ENCODE measurements at places on chromosomes 1 and 21. TPM values are rescaled to one million over a fixed set of nuclear protein-coding genes. Genes with fewer than 3 reads are reported as not detected.

Gene RNU1-1
- 1,197 TPM for total RNA-seq

GRCh38 chr1:162627662-162628296, 4.5 kb upstream of the DDR2 start:
- H3K27ac ChIP-seq, result no peak overlapping the region
- DNase-seq, result no peak
- no peak overlapping the region for H3K4me3 ChIP-seq
- H3K4me1 ChIP-seq, result peaks cover 14% of the 10 kb centered on the region
- H3K36me3 ChIP-seq, result no peaks in the 10 kb centered on the region

Gene PLEKHN1
- total RNA-seq, result 3.0 TPM

- no peak overlapping the region for H3K27ac ChIP-seq
- H3K27me3 ChIP-seq, result no peaks in the 10 kb centered on the region
- H3K36me3 ChIP-seq, result no peaks in the 10 kb centered on the region
- no peaks in the 10 kb centered on the region for H3K4me1 ChIP-seq
- no peak for DNase-seq
These were observed 129.9 kb downstream of the SLC30A10 start for GRCh38 chr1:219798283-219799030.

Gene SLC9C2
- total RNA-seq, result not detected

- peaks cover under 1% of the 10 kb centered on the region for H3K27me3 ChIP-seq
- no peak for DNase-seq
- H3K27ac ChIP-seq, result no peak overlapping the region
- no peak overlapping the region for H3K4me3 ChIP-seq
These were observed 54.0 kb downstream of the KIAA0040 start for GRCh38 chr1:175138579-175138978.

- no peak overlapping the region for H3K27ac ChIP-seq
- DNase-seq, result no peak
- peaks cover 2% of the 10 kb centered on the region for H3K27me3 ChIP-seq
These were observed 6.3 kb upstream of the TTC39A start for GRCh38 chr1:51336711-51337110.

DNA sequence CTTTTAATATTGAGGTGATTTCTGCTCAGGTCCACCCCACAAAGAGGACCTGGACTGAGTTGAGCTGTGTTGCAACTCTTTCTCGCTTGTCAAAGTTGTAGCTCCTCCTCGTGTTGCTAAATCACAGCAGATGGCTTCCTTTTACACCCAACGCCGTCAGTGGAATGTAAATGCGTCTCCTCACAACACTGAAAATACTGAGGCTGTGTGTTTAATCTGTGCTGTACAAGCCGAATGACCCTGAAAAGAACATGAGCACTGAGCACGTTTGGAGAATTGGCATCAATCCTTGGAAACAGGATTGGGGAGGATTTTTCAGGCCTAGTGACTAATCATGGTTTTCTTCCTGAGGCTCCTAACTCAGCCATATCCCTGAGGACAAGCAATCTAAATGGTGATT, 196.0 kb downstream of the CRB1 start:
- H3K4me1 ChIP-seq, result peaks cover 31% of the 10 kb centered on the region
- H3K27ac ChIP-seq, result no peak overlapping the region
- H3K27me3 ChIP-seq, result no peaks in the 10 kb centered on the region
- H3K36me3 ChIP-seq, result no peaks in the 10 kb centered on the region
- no peak for DNase-seq

Gene RBM11
- 2.9 TPM for total RNA-seq

GRCh38 chr1:100869996-100870395, 24.6 kb downstream of the EXTL2 start:
- H3K4me1 ChIP-seq, result peaks cover 7% of the 10 kb centered on the region
- H3K36me3 ChIP-seq, result 0 out of 2 replicates have a peak, but pooled peaks cover 3% of the 10 kb centered on the region
- DNase-seq, result no peak
- H3K27ac ChIP-seq, result no peak overlapping the region

DNA sequence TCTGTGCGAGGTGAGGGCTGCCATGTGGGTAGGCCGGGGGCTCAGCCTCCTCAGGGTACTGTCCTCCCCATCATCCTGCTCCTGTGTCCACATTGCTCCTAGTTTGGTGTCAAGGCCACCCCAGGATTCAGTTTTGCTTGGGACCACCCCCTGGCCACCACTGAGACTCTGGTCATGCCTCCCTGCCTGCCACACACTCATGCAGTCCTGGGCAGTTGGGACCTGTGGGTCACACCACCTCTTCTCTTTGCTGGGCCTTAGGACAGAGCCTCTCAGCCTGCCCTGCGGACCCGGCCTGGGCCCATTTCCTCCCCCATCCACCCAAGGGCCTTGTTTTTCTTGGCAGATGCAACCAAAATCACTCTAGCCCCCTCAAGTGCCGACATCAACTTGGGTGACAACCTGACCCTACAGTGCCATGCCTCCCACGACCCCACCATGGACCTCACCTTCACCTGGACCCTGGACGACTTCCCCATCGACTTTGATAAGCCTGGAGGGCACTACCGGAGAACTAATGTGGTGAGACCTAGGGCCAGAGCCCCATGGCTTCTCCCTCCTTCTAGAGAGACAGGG, 19.4 kb downstream of the TMEM81 start:
- peaks cover 9% of the 10 kb centered on the region for H3K4me1 ChIP-seq
- H3K27me3 ChIP-seq, result no peaks in the 10 kb centered on the region
- no peaks in the 10 kb centered on the region for H3K36me3 ChIP-seq
- H3K4me3 ChIP-seq, result no peak overlapping the region
- H3K27ac ChIP-seq, result no peak overlapping the region

Gene KRTAP12-2
- total RNA-seq, result 0.25 TPM

Gene DNALI1
- total RNA-seq, result 10.5 TPM

Gene LAMTOR2
- 62.4 TPM for total RNA-seq

DNA sequence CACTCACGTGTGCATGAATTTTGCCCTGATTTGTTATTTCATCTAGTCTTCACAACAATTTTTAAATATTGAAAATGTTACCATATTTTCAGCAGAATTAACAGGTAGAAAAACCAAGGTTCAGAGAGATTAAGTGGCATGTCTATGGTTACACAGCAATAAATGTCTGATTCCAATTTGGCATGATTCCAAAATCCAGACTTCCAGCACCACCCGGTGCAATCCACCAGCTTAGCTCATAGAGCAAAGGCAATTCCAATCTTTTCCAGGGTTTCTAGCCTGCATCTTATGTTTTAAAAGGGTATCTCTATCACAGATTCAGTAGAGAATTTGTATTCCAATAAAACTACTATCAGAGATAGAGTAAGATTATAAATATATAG, 161.8 kb downstream of the TPR start:
- peaks cover 7% of the 10 kb centered on the region for H3K4me1 ChIP-seq
- no peak overlapping the region for H3K4me3 ChIP-seq

- H3K4me1 ChIP-seq, result no peaks in the 10 kb centered on the region
- no peaks in the 10 kb centered on the region for H3K27me3 ChIP-seq
- H3K27ac ChIP-seq, result no peak overlapping the region
- no peak for DNase-seq
These were observed 481.2 kb upstream of the NR5A2 start for GRCh38 chr1:199546323-199546722.

GRCh38 chr1:154403261-154403943, 1.7 kb upstream of the IL6R start:
- H3K27ac ChIP-seq, result no peak overlapping the region
- no peak for DNase-seq
- no peak overlapping the region for H3K4me3 ChIP-seq
- H3K36me3 ChIP-seq, result no peaks in the 10 kb centered on the region
- peaks cover 21% of the 10 kb centered on the region for H3K4me1 ChIP-seq

Gene PYCR2
- 86.0 TPM for total RNA-seq

DNA sequence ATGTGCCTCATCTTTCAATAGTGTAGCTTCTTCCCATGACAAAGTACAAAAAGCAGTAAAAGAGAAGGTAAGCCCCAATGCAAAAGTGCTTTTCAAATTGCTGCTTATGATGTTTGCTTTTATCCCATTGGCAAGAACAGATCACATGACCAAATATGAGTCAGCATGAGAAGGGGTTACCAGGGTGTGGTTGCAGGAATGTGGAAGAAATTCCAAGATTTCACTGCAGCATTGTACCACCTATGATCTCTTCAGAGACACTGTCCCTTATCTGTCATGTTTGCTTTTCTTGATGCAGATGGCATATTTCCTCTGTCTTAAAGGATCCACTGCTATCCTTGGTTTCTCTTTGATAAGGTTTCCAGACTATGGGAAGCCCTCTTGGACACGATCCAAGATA, 1006.9 kb upstream of the PRMT6 start:
- H3K4me1 ChIP-seq, result no peaks in the 10 kb centered on the region
- H3K36me3 ChIP-seq, result no peaks in the 10 kb centered on the region
- H3K27me3 ChIP-seq, result no peaks in the 10 kb centered on the region
- no peak overlapping the region for H3K27ac ChIP-seq
- H3K4me3 ChIP-seq, result no peak overlapping the region

DNA sequence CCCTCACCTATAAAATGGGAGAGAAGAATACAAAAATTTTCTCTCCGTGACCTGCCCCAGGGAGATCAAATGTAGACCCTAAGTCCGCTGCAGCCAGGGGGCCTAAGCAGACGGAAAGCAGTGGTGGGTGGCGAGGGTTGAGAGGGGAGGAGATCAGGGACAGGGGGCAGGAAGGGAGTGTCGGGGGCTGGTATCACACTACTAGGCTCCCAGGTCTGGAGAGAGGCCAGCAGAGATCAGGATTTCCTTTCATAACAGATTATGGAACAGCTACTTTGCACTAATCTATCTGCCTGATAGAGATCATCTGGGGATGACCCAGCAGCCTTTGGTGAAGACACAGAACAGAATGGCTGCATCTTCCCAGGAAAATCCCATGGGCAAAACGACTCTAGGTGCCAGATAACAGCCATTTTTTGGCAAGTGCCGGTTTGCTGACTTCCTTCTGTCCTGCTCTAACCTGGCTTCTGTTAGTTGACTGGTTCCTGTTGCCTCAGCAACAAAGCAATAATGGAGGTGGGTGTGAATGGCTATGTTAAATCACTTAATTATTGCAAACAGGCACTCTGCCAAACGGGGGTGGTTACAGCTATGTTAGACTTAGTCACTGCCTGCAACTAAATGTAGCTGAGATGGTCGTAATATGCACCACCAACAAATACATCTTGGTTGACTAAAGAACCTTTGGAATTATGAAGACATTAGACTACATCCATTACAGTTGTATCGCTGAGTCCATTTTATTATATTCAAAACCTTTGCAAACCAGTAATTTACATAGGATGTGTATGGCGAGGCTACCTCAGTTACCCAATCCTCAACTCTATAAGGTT, 30.0 kb upstream of the EPS8L3 start:
- no peak overlapping the region for H3K27ac ChIP-seq
- no peak overlapping the region for H3K4me3 ChIP-seq
- no peak for DNase-seq
- peaks cover 4% of the 10 kb centered on the region for H3K27me3 ChIP-seq
- peaks cover 34% of the 10 kb centered on the region for H3K4me1 ChIP-seq
- H3K36me3 ChIP-seq, result no peaks in the 10 kb centered on the region

- no peak overlapping the region for H3K27ac ChIP-seq
- H3K4me1 ChIP-seq, result peaks cover 5% of the 10 kb centered on the region
These were observed 117.6 kb downstream of the AK5 start for GRCh38 chr1:77399250-77400086.

- H3K36me3 ChIP-seq, result peaks cover 16% of the 10 kb centered on the region
- no peaks in the 10 kb centered on the region for H3K27me3 ChIP-seq
- no peak for DNase-seq
- H3K4me3 ChIP-seq, result no peak overlapping the region
- no peak overlapping the region for H3K27ac ChIP-seq
These were observed 152.3 kb downstream of the SNX7 start for GRCh38 chr1:98813738-98814309.

GRCh38 chr1:2845869-2846268, 44.4 kb upstream of the TTC34 start:
- no peak overlapping the region for H3K4me3 ChIP-seq
- peaks cover 8% of the 10 kb centered on the region for H3K27me3 ChIP-seq
- no peaks in the 10 kb centered on the region for H3K4me1 ChIP-seq
- no peak overlapping the region for H3K27ac ChIP-seq

DNA sequence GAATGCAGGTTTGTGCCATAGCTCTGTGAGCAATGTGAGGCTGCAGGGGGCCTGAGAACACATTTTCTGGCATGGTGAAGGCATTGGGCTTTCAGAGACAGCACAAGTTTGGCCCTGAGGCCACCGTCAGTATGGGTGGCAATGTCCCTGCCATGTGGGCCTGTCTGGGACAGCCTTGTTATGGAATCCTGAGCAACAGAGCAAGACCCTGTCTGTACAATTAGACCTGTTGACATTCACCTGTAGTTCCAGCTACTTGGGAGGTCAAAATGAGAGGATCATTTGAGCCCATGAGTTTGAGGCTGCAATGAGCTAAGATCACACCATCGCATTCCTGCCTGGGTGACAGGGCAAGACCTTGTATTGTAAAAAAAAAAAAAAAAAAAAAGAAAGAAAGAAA, 35.6 kb downstream of the PRDM15 start:
- no peak for DNase-seq
- H3K4me3 ChIP-seq, result no peak overlapping the region

DNA sequence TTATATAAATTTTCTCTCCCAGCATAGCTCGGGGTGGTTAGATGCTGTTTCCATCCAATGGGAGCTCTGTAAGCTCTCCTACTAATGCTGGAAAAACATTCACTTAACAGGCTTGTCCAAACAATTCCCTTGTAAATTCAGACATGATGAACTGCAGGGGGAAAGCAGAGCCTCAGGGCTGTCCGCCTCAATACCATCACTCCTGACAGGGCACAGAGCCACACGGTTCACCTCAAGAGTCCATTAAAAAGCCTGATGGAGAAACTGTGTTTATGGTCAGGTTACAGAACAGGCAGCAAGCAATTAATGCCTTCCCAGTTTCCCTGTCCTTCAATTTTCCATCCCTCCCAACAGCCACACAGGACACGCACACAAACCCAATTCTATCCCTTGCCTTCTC, 171.0 kb downstream of the BRINP2 start:
- DNase-seq, result no peak
- H3K27me3 ChIP-seq, result no peaks in the 10 kb centered on the region
- no peaks in the 10 kb centered on the region for H3K36me3 ChIP-seq
- no peak overlapping the region for H3K4me3 ChIP-seq

- H3K4me1 ChIP-seq, result peaks cover 9% of the 10 kb centered on the region
- H3K27me3 ChIP-seq, result no peaks in the 10 kb centered on the region
- H3K27ac ChIP-seq, result no peak overlapping the region
- H3K36me3 ChIP-seq, result no peaks in the 10 kb centered on the region
- peak; percentile 91 for DNase-seq
- no peak overlapping the region for H3K4me3 ChIP-seq
These were observed 21.4 kb downstream of the SLC2A7 start for GRCh38 chr1:9004700-9005394.
